K562 (cell line): ENCODE measurements at places on chromosomes 7 and 10.

GRCh38 chr10:89516149-89516832 is 19.1 kb downstream of the SLC16A12 start:
- DNase-seq, result peak; percentile 3

DNA sequence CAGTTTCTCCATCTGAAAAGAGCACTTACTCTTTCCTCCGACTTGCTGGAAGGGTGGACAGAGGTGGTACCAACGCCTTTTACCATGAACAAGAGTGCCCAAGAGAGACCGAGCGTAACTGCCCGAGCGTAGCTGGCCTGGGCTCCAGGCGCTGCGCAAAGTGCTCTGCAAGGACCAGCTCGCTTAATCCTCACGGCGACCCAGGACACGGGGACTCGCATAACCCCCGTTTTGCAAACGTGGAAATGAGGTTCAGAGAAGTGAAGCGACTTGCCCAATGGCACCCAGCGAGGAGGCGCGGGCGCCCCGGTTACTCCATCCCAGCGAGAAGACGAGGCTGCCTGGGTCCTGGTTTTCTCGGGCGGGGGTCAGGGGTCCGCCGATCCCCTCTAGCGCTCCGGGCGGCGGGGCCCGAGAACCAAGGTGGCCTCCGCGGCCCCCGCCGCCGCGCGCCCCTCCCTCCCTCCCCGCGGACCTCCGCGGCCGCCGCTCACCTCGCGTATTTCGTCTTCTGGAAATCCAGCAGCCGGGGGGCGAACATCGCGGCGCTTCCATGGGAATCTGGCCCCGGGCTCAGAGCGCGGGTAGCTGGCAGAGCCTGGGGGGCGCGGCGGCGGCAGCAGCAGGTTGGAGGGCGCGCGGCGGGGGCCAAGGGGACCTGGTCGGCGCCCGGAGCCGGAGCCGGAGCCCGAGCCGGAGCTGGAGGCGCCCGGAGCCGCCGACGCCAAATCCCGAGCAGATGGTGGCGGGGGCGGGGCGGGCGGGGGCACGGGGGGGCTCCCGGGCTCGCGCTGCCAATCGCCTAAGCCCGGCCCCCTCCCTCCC is at the start of gene MMD2:
TSS of gene MMD2 (minus strand) at position 711 of the 825 bp plus-strand sequence. CDS start at position 541, 170 bp downstream.
- no peak for DNase-seq

DNA sequence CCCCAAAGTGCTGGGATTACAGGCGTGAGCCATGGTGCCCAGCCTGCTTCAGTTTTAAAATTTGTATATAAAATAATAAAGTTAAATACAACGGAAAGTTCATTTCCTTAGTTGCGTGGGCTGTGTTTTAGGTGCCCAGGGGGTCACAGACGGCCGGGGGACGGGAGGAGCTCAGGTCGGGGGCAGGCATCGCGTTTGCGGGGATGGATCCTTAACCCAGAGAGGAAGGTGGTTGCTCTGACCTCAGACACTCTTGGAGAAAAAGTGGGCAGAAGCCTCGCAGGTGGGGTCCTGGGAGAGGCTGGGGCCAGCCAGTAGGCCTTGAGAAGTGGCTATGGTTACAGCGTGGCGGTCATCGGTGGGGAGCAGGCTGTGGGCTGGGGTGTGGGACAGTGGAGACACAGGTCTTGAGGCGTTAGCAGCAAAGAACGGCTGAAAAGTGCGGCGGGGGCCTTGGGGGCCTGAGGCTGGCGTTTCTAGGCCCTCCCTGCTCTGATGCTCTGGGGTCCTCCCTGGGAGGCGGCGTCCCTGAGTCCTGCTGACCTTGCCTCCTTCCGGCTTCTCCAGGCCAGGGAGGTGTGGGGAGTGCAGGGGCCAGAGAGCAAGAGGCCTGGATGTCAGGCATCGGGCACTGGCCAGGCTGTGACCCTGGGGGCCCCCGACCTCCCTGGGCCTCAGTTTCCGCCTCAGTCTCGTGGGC is 54.4 kb downstream of the UNCX start:
- DNase-seq, result no peak

- DNase-seq, result no peak
These were observed 179.4 kb upstream of the IGFBP3 start for GRCh38 chr7:46100521-46100920.

- no peak for DNase-seq
These were observed 84.7 kb downstream of the MMRN2 start for GRCh38 chr10:86872757-86873156.
